ENCODE measurements at places on chromosomes 13 and 19. TPM values are rescaled to one million over a fixed set of nuclear protein-coding genes. Genes with fewer than 3 reads are reported as not detected.

DNA sequence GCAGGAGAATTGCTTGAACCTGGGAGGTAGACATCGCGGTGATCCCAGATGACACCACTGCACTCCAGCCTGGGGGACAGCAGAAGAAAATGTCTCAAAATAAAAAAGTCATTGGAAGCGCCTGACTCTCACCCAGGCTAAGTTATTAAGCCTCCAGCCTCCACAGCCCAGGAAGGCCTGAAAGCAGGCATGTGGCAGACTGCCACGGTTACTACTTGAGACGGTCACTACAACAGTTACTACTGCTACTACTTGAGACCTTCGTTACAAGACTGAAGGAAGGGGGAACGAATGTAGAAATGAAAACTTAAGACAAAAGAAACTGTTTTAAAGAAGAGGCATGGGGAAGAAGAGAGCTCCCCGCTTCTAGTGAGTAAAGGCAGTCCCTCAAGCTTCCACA, 9.6 kb downstream of the PRR22 start:
- no peak overlapping the region for H3K4me3 ChIP-seq
- no peaks in the 10 kb centered on the region for H3K4me1 ChIP-seq
- H3K36me3 ChIP-seq, result no peaks in the 10 kb centered on the region
- H3K27me3 ChIP-seq, result no peaks in the 10 kb centered on the region

DNA sequence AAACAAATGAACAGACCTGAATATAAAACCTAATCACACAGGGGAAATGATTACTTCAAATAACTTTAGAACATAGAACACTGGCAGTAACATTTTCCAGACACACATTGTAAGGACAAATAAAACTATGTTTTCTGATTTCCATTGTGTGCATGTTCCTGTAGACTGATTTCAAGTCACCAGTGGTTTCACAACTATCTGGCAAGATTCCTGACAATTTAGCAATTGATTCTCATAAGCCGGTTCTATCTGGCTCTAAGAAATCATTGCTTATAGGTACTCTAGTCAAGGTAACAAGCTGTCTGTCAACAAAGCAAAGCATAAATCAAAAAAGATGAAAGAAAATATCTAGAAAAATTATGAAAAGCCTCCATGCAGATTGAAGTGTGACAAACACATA, 19.6 kb upstream of the PCCA start:
- DNase-seq, result no peak
- no peaks in the 10 kb centered on the region for H3K36me3 ChIP-seq
- no peaks in the 10 kb centered on the region for H3K27me3 ChIP-seq
- H3K4me1 ChIP-seq, result no peaks in the 10 kb centered on the region

DNA sequence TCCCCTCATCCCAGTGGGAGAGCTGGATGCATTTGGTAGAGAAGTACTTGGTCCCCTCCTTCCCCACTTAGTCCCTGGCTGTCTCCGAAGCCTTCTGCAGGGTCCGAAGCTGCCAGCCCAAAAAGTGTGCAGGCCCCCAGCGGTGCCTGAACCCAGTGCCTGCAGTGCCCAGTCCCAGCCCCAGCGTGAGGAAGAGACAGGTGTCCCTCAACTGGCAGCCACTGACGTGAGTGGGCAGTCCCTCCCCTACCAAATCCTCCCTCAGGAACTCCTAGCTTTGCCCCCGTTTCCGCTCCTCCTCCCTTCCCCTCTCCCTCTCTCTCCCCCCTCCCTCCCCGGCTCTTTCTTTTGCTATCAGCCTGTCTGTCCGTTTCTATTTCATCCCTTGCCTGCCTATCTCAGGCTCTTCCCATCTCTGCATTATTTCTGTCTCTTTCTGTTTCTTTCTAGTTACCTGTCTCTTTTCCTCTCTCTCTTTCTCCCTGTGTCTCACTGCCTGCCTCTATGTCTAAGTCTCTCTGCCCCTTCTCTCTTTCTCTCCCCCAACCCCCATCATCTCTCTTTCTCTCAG, 1.8 kb upstream of the LTBP4 start:
- peaks cover 67% of the 10 kb centered on the region for H3K27me3 ChIP-seq
- peaks cover 67% of the 10 kb centered on the region for H3K4me1 ChIP-seq
- H3K27ac ChIP-seq, result no peak overlapping the region
- H3K4me3 ChIP-seq, result no peak overlapping the region
- H3K36me3 ChIP-seq, result peaks cover 44% of the 10 kb centered on the region
- no peak for DNase-seq

DNA sequence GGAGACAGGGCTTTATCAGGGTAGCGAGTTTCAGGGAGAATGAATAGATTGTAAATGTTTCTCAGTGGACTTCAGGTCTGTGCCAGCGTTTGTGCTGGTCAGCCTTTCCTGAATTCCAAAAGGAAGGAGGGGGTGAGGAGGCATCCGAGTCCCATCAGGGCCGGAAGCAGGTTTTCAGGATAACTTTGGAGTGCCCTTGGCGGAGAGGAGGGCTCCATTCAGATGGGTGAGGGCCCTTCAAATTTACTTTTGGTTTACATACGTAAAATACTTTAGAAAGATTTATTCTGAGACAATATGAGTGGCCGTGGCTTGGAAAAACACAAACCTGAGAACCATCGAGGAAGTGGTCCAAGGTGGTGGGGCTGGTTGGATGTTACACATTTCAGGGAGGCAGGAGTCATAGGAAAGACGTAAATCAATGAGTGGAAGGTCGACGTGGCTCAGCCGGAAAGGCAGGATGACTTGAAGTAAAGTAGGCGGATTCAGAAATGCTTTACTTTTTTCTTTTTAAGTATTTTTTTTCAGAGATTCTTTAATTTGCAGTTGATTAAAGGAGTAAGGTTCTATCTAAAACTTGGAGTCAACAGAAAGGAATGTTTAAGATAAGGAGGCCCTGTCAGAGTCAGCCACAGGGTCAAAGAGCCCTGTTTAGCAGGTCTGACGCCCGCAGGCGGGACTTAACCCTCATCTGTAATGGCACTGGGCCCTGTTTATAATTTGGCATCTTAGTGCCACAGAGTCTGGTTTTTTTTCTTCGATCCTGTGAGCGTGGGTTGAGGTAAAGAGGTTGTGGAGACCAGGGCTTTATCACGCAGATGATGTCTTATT, 32.8 kb downstream of the ATP11A start:
- peaks cover 41% of the 10 kb centered on the region for H3K4me1 ChIP-seq
- peak; percentile 62 for DNase-seq
- peaks cover 19% of the 10 kb centered on the region for H3K36me3 ChIP-seq
- H3K27ac ChIP-seq, result peak overlapping the region; percentile 93
- H3K4me3 ChIP-seq, result peak overlapping the region; percentile 62

The OR10H1 gene
- total RNA-seq, result 4.4 TPM

The SYT3 gene
- total RNA-seq, result not detected

Measured in Calu3 (cell line).